ENCODE measurements at places on chromosomes 3 and 15. TPM values are rescaled to one million over a fixed set of nuclear protein-coding genes. Genes with fewer than 3 reads are reported as not detected.

The PLA2G4E gene
- total RNA-seq, result 0.11 TPM

The SLC24A5 gene
- total RNA-seq, result not detected

The ADAM10 gene
- 70.4 TPM for total RNA-seq

The ALPK3 gene
- 0.92 TPM for total RNA-seq

The MYRIP gene
- total RNA-seq, result 2.8 TPM

The SLC28A1 gene
- total RNA-seq, result 0.48 TPM

The CAPN3 gene
- 8.0 TPM for total RNA-seq

The SLC9C1 gene
- total RNA-seq, result not detected

The OR5AC2 gene
- total RNA-seq, result not detected

The SLC51B gene
- total RNA-seq, result not detected

The HRG gene
- not detected for total RNA-seq

DNA sequence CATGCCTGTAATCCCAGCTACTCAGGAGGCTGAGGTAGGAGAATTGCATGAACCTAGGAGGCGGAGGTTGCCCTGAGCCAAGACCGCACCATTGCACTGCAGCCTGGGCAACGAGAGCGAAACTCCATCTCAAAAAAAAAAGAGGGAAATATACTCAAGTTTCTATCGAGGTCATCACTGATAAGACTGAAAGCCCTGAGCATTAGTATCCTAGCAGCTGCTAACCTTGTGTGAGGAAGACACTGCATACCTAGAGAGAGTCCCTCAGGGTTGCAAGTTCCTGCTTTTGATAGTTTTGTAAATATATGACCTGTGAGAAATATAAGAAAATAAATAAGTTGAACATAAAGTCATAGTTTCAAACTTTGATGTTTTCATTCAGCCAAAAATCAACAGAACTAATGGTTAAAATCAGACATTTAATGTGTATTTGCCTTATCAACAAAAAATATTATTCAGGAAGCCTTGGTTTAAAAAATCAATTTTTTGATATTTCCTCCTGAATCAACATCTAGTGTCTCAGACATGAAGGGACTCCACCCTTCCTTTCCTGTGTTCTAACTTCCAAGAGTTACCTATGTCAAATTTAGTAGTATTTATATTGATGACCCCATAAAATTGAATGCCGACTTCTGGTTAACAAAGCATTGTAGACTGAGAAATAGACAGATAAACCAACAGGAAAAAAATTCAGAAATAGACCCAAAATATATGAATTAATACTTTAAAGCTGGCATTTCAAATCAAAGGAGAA lies 19.8 kb upstream of the USP3 start:
- no peaks in the 10 kb centered on the region for H3K36me3 ChIP-seq
- H3K27ac ChIP-seq, result no peak overlapping the region
- H3K4me3 ChIP-seq, result no peak overlapping the region
- peaks cover 2% of the 10 kb centered on the region for H3K4me1 ChIP-seq

DNA sequence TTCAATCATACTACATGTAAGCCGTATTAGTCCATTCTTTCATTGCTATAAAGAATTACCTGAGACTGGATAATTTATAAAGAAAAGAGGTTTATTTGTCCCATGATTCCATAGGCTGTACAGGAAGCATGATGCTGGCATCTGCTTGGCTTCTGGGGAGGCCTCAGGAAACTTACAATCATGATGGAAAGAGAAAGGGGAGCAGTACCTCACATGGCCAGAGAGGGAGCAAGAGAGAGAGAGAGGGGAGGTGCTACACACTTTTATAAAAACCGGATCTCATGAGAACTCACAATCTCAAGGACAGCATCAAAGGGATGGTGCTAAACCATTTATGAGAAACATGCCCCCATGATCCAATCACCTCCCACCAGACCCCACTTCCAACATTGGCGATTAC lies 14.3 kb upstream of the CLASP2 start:
- H3K27ac ChIP-seq, result no peak overlapping the region
- no peaks in the 10 kb centered on the region for H3K36me3 ChIP-seq
- H3K27me3 ChIP-seq, result no peaks in the 10 kb centered on the region

DNA sequence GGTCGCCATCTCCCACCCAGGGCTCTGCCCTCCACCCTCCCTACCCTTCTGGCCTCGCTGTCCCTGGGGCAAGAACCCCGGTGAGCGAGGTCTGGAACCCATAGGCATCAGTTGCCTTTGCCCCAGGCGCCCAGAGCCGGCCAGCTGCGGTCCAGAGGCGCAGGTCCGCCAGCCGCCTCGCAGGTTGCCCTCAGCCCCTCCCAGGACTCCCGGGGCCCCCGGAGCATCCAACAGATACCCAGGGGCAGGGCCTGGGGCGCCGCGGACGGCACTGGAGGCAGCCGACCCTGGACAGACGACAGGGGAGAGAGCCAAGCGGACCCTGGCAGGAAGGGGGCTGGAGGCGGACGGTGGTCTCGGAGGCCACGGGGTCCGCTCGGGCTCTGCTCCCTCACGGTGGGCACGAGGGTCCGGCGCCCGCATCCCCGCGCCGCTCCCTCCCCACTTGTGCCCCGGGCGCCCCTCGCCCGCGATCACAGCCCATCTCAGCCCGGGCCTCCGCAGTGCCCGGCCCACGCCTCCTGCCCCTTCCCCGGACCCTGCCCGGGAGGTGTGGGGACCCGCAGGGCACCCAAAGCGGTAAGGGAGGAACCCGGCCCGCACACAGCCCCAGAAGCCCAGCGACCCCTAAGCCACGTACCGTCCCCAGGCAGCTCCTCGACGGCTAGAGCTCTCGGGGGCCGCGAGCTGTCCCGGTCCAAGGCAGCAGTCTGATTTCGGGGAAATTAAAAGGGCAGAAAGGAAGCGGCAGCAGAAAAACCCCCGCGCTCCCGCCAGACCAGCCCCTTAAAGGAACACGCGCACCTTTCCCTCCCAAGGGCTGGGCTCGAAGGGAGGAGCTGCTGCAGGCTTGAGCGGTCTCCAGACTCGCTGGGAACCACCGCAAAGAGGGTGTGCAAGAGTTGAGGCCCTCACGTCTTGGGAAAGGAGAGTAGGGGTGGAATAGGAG lies at the start of gene HAPLN3:
Gene HAPLN3 (minus strand): TSS at position 726 of the 949 bp plus-strand sequence. CDS start 8,246 bp downstream, outside the sequence.
- H3K36me3 ChIP-seq, result no peaks in the 10 kb centered on the region
- H3K27me3 ChIP-seq, result no peaks in the 10 kb centered on the region
- peaks cover 9% of the 10 kb centered on the region for H3K4me1 ChIP-seq
- peak; percentile 42 for DNase-seq
- peak within 1 kb of the TSS; percentile 4 for H3K27ac ChIP-seq

- H3K27ac ChIP-seq, result no peak overlapping the region
- no peak overlapping the region for H3K4me3 ChIP-seq
- no peaks in the 10 kb centered on the region for H3K36me3 ChIP-seq
- no peak for DNase-seq
These were observed 86.9 kb downstream of the TBL1XR1 start for GRCh38 chr3:177110386-177110785.

- no peak overlapping the region for H3K27ac ChIP-seq
- no peaks in the 10 kb centered on the region for H3K36me3 ChIP-seq
- H3K4me3 ChIP-seq, result no peak overlapping the region
These were observed 55.5 kb downstream of the ITGB5 start for GRCh38 chr3:124831628-124832199.

- no peaks in the 10 kb centered on the region for H3K36me3 ChIP-seq
- no peaks in the 10 kb centered on the region for H3K4me1 ChIP-seq
- no peak for DNase-seq
- H3K4me3 ChIP-seq, result no peak overlapping the region
- no peaks in the 10 kb centered on the region for H3K27me3 ChIP-seq
These were observed 23.4 kb upstream of the PPARG start for GRCh38 chr3:12265508-12265907.

GRCh38 chr3:125382298-125382697 lies 7.2 kb upstream of the ZNF148 start:
- H3K36me3 ChIP-seq, result no peaks in the 10 kb centered on the region
- no peak overlapping the region for H3K4me3 ChIP-seq

DNA sequence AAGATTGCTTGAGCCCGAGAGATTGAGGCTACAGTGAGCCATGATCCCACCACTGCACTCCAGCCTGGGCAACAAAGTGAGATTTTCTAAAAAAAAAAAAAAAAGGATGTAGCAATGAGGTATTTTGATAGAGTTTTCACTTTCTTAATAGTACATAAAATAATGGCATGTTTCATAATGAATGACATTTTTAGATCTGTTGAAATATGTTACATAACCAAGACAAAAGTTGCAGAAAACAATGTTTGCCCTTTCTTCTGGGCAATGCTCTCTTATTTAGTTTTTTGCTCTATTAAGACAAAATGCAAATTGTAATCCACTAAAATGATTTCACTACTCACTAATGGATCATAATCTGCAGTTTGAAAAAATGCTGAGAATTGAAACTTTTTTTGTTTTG lies 4.4 kb upstream of the MAPK6 start:
- H3K27me3 ChIP-seq, result no peaks in the 10 kb centered on the region
- H3K4me1 ChIP-seq, result peaks cover 3% of the 10 kb centered on the region
- DNase-seq, result no peak
- no peaks in the 10 kb centered on the region for H3K36me3 ChIP-seq
- no peak overlapping the region for H3K27ac ChIP-seq

DNA sequence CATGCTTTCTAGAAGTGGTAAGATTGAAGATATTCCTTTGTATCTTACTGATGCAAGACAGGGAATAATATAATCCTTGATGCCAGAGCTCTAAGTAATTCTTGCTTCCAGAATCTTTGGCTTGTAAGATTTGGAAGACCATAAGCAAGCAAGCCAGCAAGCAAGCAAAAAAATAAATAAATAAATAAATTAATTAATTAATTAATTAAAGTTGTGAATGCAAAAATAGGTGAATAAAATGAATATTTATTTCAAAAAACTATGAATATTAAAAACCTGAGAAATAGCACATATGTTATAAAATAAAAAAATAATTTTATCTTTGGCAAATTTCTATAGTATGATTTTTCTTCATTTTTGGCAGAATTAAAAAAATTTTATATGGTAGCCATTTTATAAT lies 750.2 kb upstream of the ARRDC4 start:
- no peaks in the 10 kb centered on the region for H3K27me3 ChIP-seq
- no peaks in the 10 kb centered on the region for H3K4me1 ChIP-seq
- DNase-seq, result no peak
- no peaks in the 10 kb centered on the region for H3K36me3 ChIP-seq
- no peak overlapping the region for H3K4me3 ChIP-seq

DNA sequence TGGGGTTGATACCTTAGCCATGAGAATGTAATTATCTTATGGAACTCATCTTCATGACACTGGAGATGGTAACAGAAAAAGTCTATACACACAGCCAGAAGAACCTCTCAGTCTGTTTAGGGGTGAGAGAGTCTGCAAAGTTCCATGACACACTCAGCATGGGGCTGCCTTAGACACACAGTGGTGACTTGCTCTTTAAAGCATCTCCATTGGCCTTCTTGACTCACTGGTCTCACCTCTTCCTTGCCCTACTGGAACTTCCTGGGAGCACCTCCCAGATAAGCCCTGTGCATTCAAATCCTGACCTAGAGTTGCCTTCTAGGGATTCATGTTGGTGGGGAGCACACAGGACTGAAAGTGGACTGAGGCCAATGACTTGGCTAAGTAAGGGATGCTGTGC lies 9.3 kb downstream of the MAGI1 start:
- no peak for DNase-seq
- no peak overlapping the region for H3K4me3 ChIP-seq
- no peaks in the 10 kb centered on the region for H3K4me1 ChIP-seq

DNA sequence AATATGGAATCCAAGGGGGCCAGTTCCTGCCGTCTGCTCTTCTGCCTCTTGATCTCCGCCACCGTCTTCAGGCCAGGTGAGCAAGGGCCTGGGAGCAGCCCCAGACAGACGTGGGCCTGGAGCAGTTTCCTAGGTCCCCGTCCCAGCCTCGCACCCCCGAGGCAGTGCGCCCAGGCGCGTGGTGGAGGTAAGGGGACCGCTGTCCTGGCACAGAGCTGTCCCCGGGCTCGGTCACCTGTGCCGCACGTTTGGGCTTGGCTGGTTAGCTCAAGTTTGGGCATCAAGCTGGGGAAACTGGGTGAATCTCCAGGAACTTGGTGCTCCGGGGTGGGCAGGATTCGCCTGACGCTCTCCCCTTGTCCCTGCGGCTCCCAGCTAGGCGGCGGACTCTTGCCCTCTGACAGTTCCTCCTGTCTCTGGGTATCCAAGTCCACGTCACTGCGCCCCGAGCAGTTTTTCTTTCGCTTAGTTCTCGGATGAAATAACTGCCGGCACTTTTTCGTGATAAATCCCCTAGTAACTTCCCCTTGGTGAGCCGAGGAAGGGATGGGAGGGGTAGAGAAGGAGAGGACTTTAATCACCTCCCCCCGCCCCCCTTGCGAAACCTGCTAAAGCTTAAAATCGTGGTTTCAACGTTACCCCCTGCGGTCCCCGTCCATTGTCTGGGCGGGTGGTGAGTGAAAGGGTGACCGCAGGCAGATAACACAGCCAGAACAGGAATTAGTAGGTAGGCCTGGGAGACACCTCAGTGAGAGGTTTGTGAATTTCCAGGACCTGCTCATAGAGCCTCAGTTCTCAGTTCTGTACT lies 901 bp downstream of the ALCAM start:
- DNase-seq, result peak; percentile 63
- no peaks in the 10 kb centered on the region for H3K27me3 ChIP-seq
- H3K4me3 ChIP-seq, result peak overlapping the region; percentile 67
- H3K36me3 ChIP-seq, result no peaks in the 10 kb centered on the region
- H3K4me1 ChIP-seq, result no peaks in the 10 kb centered on the region

GRCh38 chr3:106068381-106068780 lies 199.6 kb upstream of the CBLB start:
- H3K4me3 ChIP-seq, result no peak overlapping the region
- H3K36me3 ChIP-seq, result no peaks in the 10 kb centered on the region
- H3K27ac ChIP-seq, result peak overlapping the region; percentile 75
- DNase-seq, result no peak
- H3K4me1 ChIP-seq, result peaks cover 4% of the 10 kb centered on the region

GRCh38 chr3:53938645-53939044 lies 47.0 kb upstream of the SELENOK start:
- H3K27ac ChIP-seq, result no peak overlapping the region
- H3K4me1 ChIP-seq, result no peaks in the 10 kb centered on the region
- H3K36me3 ChIP-seq, result no peaks in the 10 kb centered on the region
- DNase-seq, result no peak

GRCh38 chr15:23866832-23867231 lies 179.7 kb upstream of the NDN start:
- DNase-seq, result no peak
- no peak overlapping the region for H3K4me3 ChIP-seq
- no peaks in the 10 kb centered on the region for H3K27me3 ChIP-seq
- no peaks in the 10 kb centered on the region for H3K36me3 ChIP-seq
- H3K4me1 ChIP-seq, result no peaks in the 10 kb centered on the region

DNA sequence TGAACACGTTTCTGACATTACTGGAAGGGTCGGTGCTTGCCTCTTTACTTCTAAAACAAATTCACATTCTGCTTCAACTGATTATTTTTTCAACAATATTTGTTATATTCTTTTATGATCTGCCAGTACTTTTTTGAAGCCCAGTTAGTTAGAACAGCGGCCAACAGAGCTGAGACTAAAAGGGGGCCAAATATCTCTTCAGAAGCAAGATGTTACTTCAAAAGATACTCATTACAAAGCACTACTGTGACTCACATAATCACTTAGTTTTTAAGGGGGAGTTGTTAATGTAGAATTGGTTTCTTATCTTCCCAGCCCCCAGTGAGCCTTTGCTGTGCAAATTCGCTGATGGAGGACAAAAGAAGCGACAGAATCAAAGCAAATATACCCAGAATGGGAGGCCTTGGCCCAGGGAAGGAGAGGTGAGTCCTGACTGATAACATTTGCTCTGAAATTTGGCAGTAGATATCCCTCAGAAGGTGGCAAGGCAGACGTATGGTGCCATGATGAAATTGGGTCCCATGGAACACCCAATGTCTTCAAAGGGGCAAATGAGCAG lies 587.8 kb downstream of the RBMS3 start:
- peaks cover 2% of the 10 kb centered on the region for H3K4me1 ChIP-seq
- no peak overlapping the region for H3K4me3 ChIP-seq
- H3K27ac ChIP-seq, result no peak overlapping the region
- H3K27me3 ChIP-seq, result no peaks in the 10 kb centered on the region

- no peaks in the 10 kb centered on the region for H3K27me3 ChIP-seq
- H3K4me1 ChIP-seq, result peaks cover 8% of the 10 kb centered on the region
- DNase-seq, result no peak
- H3K27ac ChIP-seq, result peak overlapping the region; percentile 66
These were observed 763 bp downstream of the GOLGB1 start for GRCh38 chr3:121748680-121749275.

Measured in ovary (tissue), 10 donors.